ENCODE measurements at places on chromosomes 6 and 20.
A peak's percentile ranks its signal among the peaks of the same experiment; 100 is the strongest.

DNA sequence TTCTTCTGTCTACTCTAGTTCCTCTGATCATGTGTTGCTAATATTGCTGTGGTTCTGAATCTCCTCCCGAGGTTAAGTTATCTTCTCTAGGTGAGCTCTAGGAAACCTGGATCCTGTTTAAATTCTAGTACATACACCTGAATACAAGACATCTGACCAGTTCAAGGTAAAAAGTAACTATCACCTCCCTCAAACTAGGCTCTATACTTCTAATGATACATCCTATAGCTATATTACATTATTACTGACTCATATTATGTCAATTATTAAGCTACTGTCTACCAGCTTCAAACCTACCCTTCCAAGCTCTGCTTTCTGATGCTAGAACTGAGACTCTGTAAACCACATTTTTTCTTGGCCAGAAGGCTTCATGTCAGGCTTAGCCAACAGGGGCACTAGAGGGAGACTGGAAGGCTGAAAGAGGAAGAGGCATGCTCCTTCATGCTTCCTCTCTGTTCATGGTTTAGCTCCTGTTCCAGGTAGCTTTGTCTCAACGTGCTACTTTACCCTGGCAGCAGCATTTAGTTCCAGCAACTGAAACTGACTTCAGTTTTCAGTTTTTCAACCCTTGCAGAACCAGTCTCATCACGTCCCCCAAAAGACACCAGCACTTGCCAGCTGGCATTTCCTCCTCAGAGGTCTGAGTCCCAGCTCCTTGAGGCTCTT is 148.4 kb upstream of the TOP1 start:
- DNase-seq = peak; percentile 32

- peak; percentile 58 for DNase-seq
Observed at GRCh38 chr6:80742481-80742880, 636.0 kb downstream of the BCKDHB start.

DNA sequence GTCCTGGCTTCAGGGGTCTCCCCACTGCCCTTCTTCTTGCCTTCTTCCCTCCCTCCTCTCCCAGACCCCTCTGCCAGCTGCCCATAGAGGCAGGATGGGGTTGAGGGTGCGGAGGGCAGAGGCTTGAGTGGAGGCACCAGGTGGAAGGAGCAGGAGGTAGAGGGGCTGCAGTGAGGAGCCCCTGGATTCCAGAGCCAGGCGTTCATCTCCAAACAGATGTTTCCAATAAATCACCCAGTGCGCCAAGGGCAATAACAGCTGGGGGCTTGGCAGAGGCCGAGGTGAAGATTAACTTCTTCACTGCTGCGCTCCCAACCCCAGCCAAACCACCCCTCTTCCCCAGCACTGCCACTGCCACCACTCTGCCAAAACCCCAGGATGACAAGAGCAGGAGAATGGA is 10.7 kb downstream of the MDFI start:
- no peak for DNase-seq

- DNase-seq = peak; percentile 82
Observed at GRCh38 chr6:151004383-151005024, 139.0 kb downstream of the MTHFD1L start.

GRCh38 chr20:61801857-61802442 is 263.7 kb downstream of the TAF4 start:
- no peak for DNase-seq

DNA sequence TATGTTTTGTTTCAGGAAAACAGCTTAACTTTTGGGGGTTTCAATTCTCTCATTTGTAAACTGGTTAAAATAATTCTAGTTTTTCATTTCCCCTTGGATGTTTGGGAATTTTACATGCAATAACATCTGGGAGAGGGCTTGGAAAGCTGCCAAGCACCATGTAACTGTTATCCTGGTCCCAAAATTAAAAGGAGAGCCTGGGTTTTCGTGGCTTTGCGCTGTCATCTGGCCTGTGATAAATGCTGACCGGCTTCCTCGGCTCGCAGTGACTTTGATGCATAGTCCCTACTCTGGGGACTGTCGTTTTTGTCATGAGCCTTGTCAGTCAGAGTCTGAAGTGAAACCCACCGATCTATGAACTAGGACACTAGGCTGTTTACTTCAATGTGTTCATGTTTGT is 12.2 kb downstream of the SLC35F1 start:
- DNase-seq = no peak

- no peak for DNase-seq
Observed at GRCh38 chr6:30075094-30075789, at the start of gene RNF39. Gene RNF39 (minus strand): TSS chr6:30075769. CDS start chr6:30075585, 184 bp downstream.

GRCh38 chr20:57409672-57410397 is 18.6 kb downstream of the RBM38 start:
- DNase-seq = no peak

GRCh38 chr20:59673288-59673997 is 69.1 kb downstream of the PHACTR3 start:
- DNase-seq = no peak

DNA sequence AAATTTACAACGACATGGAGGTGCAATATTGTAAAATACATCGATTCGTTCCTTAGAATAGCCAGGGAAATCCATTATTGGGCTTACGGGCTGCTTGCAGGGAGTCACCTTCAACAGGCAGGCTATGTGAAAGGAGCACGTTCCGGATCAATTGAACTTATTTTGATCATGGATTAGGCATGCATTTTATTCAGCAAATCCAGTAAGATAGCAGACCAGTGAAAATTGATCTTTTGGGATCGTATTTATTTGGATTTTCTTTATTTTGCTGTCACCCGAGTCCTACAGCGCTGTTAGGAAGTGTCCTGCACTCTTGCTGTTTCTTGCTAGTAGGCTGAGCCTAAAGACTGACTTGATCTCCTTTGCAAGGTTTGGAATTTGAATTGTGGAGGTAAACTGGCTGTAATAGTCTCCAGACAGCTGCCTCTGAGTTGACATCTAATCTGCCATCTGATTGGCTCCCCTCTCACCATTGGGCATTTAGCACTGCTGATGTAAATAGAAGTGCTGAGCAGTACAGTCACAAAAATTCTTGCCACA is 3.0 kb downstream of the ARID1B start:
- DNase-seq = peak; percentile 90

DNA sequence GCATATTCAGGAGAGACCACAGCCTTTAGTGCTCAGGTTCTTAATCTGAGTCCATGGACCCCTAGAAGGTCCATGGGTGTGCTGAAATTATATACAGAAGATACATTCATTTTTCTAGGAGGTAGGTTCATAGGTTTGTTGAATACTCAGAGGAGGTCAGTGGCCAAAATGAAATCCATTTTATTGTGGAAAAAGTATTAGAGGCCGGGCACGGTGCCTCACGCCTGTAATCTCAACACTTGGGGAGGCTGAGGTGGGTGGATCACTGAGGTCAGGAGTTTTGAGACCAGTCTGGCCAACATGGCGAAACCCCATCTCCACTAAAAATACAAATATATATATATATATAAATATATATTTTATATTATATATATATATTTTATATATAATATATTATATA is 9.0 kb upstream of the UST start:
- no peak for DNase-seq

DNA sequence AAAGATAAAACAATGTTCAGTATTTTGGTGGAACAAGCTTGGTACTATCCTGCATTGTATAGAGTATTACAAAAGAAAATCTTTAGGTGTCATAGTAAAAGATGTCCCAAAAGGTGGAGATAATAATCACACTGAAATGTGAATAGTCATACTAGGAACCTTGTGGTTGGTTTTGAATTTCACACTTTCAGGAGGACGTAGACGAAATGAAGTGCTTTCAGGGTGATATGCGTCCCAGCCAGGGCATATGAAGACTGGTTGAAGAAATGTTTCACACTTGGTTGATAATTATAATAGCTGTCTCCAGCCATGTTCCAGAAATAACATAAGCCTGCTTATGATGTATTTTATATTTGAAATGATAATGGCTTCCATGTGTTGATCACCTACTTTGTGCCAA is 60.4 kb downstream of the SCAND1 start:
- DNase-seq = no peak

DNA sequence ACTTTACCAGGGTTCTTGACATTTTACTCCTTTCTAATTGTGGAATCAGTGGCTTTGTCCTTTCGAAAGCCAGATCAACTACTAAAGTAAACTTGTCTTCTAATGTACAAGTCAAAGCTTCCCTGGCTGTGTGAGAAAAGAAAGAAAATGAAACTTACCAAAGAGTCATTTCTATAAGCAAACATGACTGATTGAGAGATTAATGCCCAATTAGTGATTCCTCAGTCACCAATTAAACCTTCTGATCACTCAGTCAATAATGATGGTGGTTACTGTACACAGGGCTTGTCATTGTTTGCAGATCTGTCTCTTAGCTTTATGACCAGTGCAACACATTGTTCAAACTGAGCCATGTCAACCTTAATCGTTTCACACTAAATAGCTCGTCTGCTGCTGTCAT is 1168.4 kb upstream of the CITED2 start:
- no peak for DNase-seq

DNA sequence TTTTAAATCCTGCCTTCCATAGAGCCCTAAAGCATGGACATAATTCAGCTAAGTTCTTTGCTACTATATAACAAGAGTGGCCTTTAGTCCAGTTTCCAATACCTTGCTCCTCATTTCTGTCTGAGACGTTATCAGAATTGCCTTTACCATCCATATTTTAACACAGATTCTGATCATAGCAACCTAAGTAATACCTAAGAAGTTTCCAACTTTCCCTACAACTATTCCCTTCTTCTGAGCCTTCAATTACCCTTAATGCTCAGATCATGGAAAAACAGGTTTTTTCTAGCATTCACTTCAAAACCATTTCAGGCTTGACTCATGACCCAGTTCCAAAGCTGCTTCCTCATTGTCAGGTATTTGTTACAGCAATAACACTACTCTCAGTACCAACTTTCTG is 367.1 kb downstream of the C6orf118 start:
- no peak for DNase-seq

- DNase-seq = no peak
Observed at GRCh38 chr6:151247490-151247889, 7.7 kb downstream of the AKAP12 start.

DNA sequence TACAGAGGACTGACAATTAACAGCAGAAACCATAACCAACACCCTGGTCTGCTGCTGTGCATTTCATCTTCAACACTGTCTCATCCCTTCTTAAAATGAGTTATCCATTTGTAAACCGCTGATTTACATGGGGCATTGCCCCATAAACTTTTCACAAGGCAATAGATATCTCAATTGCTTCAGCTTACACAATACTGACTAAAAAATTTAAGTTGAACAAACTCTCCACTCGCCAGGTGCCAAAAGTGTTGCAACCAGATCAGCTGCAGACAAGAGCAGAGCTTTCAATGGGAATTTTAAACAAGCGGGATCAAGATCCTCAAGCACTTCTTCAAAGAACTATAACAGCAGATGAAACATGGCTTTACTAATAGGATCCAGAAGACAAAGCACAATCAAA is 183.0 kb downstream of the TASP1 start:
- DNase-seq = no peak

DNA sequence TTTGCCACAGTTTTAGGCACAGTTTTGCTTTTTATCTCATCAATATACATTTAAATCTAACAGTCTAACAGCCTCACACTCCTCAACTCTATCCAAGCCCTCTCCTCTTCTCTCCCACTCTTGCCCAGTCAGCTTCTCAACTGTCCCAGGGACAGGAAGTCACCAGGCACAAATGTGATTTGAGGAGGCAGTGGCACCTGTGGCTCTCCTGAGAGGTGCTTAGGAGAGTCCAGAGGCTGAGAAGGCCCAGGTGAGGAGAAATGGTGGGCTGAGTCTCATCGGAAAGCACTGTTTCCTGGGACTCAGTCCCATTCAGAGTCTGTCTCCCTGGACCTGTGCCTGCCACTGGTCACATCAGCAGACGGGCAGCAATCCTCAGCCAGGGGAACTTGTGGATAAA is 4.7 kb downstream of the GDF5 start:
- DNase-seq = no peak

DNA sequence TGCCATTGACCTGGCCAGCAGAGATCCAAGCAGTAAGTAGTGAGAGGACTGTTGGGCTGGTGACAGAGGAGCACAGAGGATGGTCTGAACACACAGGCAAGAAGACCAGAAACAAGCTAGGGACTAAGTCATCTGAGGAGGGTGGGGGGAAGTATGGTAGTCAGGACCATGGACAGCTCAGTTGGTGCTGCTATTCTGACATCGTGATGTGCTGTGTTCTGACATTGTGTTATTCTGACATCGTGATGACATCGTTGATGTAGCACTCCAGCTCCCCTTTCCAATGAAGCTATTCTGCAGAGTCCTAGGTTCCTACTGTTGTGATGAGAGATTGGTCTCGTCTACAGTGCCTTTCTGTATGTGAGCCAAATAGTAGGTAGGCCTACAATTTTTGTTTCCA is 28.7 kb downstream of the CFAP206 start:
- DNase-seq = peak; percentile 81

GRCh38 chr6:160013987-160014868 is 45.3 kb downstream of the IGF2R start:
- peak; percentile 38 for DNase-seq

DNA sequence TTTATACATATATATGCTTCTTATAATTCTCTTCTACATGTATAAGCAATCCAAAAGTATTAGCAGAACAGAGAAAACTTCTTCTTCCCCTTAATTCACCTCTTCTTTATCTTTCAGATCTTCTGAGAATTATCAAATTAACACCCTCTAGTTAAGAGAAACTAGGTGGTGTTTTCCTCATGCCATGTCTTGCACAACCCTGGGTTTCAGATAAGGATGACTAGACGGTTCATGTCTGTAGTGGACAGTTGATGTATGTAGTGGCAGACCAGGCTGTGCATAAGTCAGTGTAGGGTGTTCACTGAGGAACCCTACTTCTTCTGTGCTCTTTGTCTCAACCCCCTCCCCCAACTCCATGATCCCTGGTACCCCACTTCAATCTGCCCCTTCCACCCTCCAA is 187.3 kb downstream of the SAMD5 start:
- DNase-seq = no peak

- peak; percentile 3 for DNase-seq
Observed at GRCh38 chr6:124040655-124041054, 237.0 kb downstream of the NKAIN2 start.

DNA sequence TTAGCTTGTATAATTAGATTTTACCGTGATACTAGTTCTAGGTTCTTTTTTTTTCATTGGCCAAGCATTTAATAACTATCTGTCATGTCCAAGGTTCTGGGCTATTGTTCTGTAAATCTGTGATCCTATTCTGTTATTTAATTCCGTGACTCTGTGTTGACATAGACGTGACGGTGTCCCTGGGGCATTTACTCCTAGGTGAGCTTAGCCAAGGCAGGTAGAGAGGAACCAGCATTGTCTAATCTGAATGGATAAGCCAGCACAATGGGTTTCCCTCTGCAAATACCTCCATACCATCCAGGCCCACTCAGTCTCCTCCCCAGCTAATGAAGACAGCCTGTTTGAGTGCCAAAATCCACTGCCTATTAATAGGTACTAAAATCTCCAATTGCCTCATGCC is 8.9 kb upstream of the CDSN start:
- DNase-seq = no peak

GRCh38 chr20:62460678-62461077 is 15.1 kb downstream of the GATA5 start:
- no peak for DNase-seq

DNA sequence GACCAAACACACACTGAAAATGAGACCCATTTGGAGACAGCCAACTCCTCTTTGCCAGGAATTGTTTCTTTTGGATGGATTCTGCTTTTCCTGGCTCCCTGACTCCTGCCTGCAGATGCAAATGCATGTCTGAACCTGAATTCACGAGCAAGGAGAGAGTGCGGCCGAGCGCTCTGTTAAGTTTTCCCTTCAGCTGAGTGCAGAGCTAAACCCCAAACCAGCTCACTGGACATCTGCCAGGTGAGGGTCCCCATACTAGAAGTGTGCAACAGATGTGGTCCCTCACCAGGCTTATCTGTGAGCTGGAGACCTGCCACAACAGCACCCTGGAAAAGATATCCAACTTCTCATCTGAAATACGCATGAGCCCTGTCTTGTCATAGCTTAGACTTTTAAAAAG is 59.0 kb downstream of the CD164 start:
- DNase-seq = no peak

Data from NB4 (cell line).